ENCODE measurements at places on chromosomes 2 and 18. TPM values are rescaled to one million over a fixed set of nuclear protein-coding genes. Genes with fewer than 3 reads are reported as not detected.

AQP4 gene
- not detected for total RNA-seq

TSPYL6 gene
- not detected for total RNA-seq

MEIS1 gene
- 4.4 TPM for total RNA-seq

RNF152 gene
- 1.7 TPM for total RNA-seq

STON1 gene
- 0.42 TPM for total RNA-seq

HOXD10 gene
- total RNA-seq: not detected

OR6B2 gene
- total RNA-seq: not detected

SLC38A11 gene
- not detected for total RNA-seq

EN1 gene
- not detected for total RNA-seq

GBX2 gene
- not detected for total RNA-seq

EFHD1 gene
- total RNA-seq: not detected

TGFBRAP1 gene
- total RNA-seq: 16.8 TPM

SPHKAP gene
- not detected for total RNA-seq

SRD5A2 gene
- not detected for total RNA-seq

CFAP210 gene
- not detected for total RNA-seq

AFF3 gene
- 1.0 TPM for total RNA-seq

POTEJ gene
- not detected for total RNA-seq

GKN1 gene
- total RNA-seq: not detected

GPC1 gene
- total RNA-seq: 36.9 TPM

MEP1B gene
- not detected for total RNA-seq

ARHGAP28 gene
- 3.0 TPM for total RNA-seq

RAB17 gene
- total RNA-seq: 10.6 TPM

RFX8 gene
- total RNA-seq: not detected
